CD8-positive, alpha-beta memory T cell (primary cell): ENCODE measurements at places on chromosomes 16 and 17. TPM values are rescaled to one million over a fixed set of nuclear protein-coding genes. Genes with fewer than 3 reads are reported as not detected.

Gene PIGS
- total RNA-seq: 48.7 TPM

DNA sequence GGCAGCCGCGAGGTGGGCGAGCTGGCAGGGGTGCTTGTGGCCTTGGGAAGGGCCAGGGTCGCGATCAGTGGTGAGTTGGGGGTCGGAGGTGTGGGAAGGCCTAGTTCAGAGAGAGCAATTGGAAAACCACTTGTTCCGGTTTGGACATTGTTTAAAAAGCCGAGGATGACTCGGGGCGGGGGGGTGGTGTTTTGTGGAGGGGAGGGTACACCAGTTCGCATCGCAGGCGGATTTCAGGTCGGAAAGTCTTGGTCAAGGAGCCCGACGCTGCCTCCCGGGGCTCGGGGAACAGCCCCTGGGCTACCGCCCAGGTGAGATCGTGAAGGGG is 66.4 kb downstream of the KPNA2 start:
- peaks cover 12% of the 10 kb centered on the region for H3K4me1 ChIP-seq
- H3K27me3 ChIP-seq: no peaks in the 10 kb centered on the region
- H3K36me3 ChIP-seq: no peaks in the 10 kb centered on the region
- no peak for DNase-seq
- H3K27ac ChIP-seq: peak overlapping the region; percentile 65

DNA sequence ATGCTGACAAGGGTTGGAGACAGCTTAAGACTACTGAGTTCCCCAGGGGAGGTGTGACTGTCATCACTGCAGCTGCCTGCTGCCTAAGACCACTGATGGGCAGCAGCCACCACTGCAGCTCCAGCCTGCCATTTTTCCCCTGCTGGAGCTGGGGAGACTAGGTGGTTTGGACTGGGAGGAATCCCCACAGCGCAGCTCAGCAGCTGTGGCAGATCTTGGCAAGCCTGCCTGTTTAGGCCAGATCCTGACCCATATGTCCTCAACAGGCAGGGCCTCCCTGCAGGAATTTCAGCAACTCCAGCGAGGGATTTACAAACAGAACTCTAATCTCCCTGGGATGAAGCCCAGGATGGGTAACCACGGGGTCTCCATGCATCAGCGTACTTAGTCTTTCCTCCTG is 356.4 kb upstream of the TOM1L1 start:
- no peaks in the 10 kb centered on the region for H3K27me3 ChIP-seq
- no peak overlapping the region for H3K27ac ChIP-seq
- DNase-seq: no peak
- H3K4me3 ChIP-seq: no peak overlapping the region
- no peaks in the 10 kb centered on the region for H3K36me3 ChIP-seq
- no peaks in the 10 kb centered on the region for H3K4me1 ChIP-seq

- no peaks in the 10 kb centered on the region for H3K36me3 ChIP-seq
- no peak overlapping the region for H3K4me3 ChIP-seq
- no peaks in the 10 kb centered on the region for H3K4me1 ChIP-seq
- DNase-seq: no peak
- H3K27ac ChIP-seq: no peak overlapping the region
Measured at GRCh38 chr16:62353355-62353754, 317.1 kb upstream of the CDH8 start.

Gene KRT33B
- total RNA-seq: not detected

GRCh38 chr16:46949241-46949892 is 24.1 kb downstream of the DNAJA2 start:
- no peaks in the 10 kb centered on the region for H3K36me3 ChIP-seq
- no peaks in the 10 kb centered on the region for H3K27me3 ChIP-seq
- H3K4me1 ChIP-seq: no peaks in the 10 kb centered on the region
- H3K27ac ChIP-seq: no peak overlapping the region
- H3K4me3 ChIP-seq: no peak overlapping the region

Gene HIC1
- total RNA-seq: 39.5 TPM

GRCh38 chr16:57507136-57508034 is 21.1 kb upstream of the DOK4 start:
- no peak overlapping the region for H3K4me3 ChIP-seq
- H3K27me3 ChIP-seq: no peaks in the 10 kb centered on the region
- no peak for DNase-seq

- no peak for DNase-seq
- H3K4me3 ChIP-seq: no peak overlapping the region
- peak overlapping the region; percentile 64 for H3K27ac ChIP-seq
- no peaks in the 10 kb centered on the region for H3K36me3 ChIP-seq
Measured at GRCh38 chr17:8420041-8420934, 15.4 kb upstream of the NDEL1 start.
